ENCODE measurements at places on chromosomes 13 and 19. TPM values are rescaled to one million over a fixed set of nuclear protein-coding genes. Genes with fewer than 3 reads are reported as not detected.

DNA sequence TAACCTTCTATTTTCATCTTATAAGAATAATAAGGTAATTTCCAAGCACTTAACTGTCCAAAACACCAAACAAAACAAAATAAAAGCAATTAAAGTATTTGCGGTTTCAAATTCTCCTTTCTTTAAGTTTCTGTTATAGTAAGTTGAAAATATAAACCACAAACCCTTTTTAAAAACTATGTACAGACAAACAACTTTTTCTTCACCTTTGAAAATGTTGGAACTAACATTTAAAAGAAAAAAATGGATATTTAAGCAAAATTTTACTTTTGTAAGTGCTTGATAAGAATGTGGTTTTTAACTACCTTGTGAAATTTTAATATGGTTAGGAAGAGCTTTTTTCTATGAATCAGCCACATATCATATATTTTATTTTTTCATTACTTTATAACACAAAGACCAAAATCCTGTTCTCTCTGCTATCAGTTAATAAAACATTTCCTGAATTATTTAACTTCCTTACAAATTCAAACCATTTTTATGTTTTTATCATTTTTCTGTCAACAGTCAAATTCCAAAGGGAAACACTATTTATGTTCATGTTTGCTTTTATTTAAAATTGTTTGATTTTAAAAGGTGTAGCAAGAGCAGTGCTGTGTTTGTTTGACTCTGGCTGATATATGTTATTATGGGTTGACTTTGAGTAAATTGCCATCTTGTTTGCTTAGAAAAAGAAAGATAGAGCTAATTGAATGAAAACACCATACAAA, 554.1 kb upstream of the KLHL1 start:
- DNase-seq = no peak

The PGLYRP1 gene
- total RNA-seq = not detected

DNA sequence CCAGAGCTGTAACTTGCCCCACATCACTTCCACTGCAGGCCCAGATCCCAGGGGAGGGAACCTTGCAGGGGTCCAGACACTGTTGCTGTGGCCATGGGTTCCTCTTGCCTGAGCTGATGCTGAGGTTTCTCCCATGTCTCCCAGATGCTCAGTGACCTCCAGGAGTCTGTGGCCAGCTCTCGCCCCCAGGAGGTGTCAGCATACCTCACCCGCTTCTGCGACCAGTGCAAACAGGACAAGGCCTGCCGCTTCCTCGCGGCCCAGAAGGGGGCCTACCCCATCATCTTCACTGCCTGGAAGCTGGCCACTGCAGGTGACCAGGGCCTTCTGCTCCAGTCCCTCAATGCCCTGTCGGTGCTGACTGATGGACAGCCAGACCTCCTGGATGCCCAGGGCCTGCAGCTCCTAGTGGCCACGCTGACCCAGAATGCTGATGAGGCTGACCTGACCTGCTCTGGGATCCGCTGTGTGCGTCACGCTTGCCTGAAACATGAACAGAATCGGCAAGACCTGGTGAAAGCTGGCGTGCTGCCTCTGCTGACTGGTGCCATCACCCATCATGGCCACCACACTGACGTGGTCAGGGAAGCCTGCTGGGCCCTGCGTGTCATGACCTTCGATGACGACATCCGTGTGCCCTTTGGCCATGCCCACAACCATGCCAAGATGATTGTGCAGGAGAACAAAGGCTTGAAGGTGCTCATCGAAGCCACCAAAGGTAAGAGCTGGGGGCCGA, 12.1 kb upstream of the SLC25A42 start:
- no peak for DNase-seq

GRCh38 chr13:106348075-106348840, 187.2 kb downstream of the EFNB2 start:
- DNase-seq = no peak

DNA sequence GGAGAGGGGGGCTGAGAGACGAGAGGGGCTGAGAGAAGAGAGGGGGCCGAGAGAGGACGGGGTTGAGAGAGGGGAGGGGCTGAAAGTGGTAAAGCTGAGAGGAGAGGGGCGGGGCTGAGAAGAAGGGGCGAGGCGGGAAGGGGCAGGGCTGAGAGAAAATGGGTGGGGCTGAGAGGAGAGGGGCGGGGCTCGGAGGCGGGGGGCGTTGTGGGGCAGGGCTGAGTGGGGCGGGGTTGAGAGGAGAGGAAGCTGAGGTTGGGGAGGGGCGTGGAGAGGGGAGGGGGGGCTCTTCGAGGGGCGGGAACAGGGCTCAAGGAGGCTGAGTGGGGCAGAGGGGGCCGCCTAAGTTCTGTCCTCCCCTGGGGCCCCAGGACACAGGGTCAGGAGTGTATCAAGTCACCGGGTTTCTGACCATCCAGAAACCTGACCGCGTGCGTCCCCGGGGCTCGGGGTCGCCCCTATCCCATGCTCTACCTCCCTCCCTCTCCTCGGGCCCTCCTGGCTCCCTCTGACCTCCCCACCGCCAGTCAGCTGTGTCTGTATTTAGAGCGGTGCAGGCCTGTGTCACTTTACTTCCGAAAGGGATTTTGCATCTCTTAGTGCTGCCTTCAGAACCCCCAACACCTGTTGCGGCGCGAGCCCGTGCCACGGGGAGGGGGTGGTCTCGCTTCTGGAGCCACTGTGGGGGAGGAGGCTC, 38.6 kb upstream of the SEMA6B start:
- no peak for DNase-seq

The CPAMD8 gene
- total RNA-seq = 14.2 TPM

DNA sequence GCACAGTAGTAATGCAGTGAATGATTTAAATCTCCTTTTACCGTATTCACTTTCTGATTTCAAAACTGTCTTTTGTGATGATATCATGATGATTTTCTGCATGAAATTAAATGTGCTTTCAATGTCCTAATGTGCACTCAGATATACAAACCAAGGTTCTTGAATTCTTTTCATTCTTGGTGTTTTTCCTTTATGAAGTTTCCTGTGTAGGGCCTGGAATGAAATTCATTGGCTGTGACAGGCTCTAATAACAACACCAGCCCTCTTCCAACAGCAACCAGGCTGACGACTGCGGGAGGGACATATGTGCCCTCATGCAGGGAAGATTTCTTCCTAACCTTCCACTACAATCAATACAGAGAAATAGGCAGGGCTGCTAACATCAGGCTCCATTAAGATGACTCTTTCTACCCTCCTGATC, 1052.0 kb downstream of the DIAPH3 start:
- DNase-seq = no peak

The CBARP gene
- total RNA-seq = 19.6 TPM

- DNase-seq = no peak
Observed at GRCh38 chr13:108212886-108213285, 2.5 kb downstream of the LIG4 start.

DNA sequence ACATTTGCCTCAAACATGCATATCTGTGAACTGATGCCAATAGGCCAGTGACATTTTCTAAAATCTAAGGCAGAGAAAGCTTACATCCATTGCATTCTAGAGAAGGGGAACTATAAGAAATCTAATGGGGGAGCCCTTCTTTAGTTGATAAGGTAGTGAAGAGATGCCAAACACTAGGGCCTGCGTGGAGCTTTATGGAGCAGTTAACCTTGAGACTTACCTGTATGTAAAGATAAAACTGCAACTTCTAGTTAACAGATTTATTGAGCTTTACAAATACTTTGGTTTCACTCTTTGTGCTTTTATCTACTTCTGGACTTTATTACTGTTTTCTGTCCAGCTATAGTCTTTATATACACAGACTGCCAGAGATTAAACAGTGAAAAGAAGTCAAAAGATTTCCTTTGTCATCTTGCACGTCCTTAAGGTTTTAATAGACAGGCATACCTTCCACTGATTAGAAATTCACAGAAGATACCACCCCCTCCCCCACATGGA, 457.6 kb downstream of the KLF12 start:
- no peak for DNase-seq

The SIGLEC9 gene
- total RNA-seq = 25.0 TPM

The WDR88 gene
- not detected for total RNA-seq

GRCh38 chr19:46608178-46608577, 7.0 kb downstream of the CALM3 start:
- DNase-seq = no peak

DNA sequence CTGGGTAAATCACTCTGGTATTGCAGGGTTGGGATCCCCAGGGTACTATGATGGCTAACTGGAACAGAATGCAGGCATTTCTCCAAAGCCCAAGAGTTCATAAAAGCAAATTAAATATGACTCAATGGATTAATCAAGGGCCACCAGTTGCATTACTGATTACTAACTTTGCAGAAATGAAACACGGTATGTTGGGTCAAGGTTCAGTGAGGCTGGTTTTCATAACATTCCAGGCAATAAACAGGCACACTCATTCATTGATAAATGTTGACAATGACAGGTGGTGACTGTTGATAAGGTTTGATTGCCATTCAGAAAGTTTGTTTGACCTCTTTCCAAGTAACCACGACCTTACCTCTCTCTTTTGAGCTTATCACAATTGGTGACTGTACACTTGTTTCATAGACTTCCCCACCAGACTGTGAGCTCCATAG, 506 bp upstream of the AP1M1 start:
- DNase-seq = no peak

The ZNF221 gene
- 5.0 TPM for total RNA-seq

GRCh38 chr13:44259045-44260027, 114.3 kb upstream of the SERP2 start:
- no peak for DNase-seq

The SIGLEC14 gene
- 12.2 TPM for total RNA-seq

Data from omental fat pad (tissue), 4 donors.